ENCODE measurements at places on chromosomes 1 and 21. TPM values are rescaled to one million over a fixed set of nuclear protein-coding genes. Genes with fewer than 3 reads are reported as not detected.

DNA sequence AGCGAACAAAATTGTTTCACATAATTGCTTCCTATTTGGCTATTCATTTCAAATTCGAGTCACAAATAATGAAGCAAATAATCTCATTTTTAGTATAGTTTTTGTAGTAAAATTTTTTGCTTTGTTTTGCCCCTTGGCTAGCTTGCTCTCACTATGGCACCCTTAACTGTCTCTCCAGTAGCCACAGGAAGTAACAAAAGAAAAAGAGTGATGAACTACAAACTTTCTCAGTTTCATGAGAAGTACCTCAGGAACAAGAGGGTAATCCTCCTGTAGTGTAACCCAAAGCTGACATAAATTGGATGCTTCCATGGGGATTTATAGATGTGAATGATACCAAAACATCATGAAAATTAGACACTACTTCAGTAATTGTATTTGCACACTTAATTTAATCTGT is 242.9 kb downstream of the BARHL2 start:
- DNase-seq: no peak

- no peak for DNase-seq
These were observed 19.6 kb downstream of the OLIG1 start for GRCh38 chr21:33089395-33090119.

DNA sequence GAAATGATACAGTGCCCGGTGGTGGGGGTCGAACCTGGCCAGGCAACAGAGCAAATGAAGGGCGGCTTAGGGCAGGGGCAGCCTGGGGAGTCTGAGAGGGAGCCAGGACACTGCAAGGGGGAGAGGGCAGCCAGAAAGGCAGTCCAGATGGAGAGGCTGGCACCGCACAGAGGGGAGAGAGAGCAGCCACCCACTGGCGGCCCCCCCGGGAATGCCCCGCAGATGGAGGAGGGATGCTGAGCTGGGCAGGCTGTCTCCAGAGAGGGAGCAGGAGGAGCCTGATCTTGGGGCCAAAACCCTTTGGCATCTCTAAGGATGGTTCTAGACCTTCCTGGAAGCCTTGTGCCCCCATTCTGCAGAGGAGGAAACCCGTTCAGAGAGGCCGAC is 112.3 kb downstream of the LACTBL1 start:
- no peak for DNase-seq

DNA sequence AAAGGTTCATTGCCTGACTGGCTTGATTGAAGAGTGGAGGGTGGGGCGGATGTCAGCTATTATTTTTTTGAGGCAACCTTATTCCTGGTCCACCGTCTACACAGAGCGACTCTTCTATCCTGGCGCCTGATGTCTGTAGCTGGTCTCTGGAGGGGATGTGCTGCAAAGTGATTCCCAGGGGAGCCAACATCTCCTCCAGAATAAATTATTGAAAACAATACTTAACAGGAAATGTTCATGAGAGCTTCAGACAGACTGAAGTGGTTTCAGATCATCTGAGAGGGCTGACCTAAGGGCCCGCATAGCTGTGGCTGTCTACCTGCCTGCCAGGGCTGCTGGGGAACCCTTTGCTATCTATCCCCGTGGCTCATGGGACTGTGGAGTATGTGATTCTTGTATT is 66.7 kb downstream of the TEX35 start:
- DNase-seq: no peak

Gene C8B
- total RNA-seq: not detected

Data from glutamatergic neuron (in vitro differentiated cells).